Activated CD4-positive, alpha-beta T cell treated with anti-CD3 and anti-CD28 coated beads for 4 hours (primary cell): ENCODE measurements at places on chromosomes 7 and 10.

DNA sequence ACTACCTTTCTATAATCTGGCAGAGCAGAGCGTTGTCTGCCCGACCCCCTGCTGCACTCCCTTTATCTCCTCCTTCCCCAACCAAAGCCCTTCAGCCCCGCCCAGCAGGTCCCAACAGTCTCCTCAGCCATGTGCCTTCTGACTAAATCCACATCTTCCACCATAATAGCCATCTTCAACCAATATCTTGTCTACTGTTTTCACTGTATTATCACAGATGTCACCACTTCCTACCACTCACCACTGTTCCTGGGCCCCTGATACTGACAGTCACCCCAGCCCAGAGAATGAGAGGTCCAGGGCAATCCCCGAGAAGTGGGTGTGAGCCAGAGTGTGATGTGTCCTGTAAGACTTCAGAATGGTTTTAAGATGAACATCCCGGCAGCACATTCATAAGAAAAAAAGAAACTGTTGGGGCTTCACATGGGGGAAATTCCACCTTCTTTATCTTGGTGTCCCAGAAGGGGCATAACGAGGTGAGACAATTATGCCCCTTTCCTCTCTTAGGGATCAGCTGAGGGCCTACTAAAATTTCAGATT, 25.3 kb downstream of the CCDC6 start:
- DNase-seq, result peak; percentile 43

DNA sequence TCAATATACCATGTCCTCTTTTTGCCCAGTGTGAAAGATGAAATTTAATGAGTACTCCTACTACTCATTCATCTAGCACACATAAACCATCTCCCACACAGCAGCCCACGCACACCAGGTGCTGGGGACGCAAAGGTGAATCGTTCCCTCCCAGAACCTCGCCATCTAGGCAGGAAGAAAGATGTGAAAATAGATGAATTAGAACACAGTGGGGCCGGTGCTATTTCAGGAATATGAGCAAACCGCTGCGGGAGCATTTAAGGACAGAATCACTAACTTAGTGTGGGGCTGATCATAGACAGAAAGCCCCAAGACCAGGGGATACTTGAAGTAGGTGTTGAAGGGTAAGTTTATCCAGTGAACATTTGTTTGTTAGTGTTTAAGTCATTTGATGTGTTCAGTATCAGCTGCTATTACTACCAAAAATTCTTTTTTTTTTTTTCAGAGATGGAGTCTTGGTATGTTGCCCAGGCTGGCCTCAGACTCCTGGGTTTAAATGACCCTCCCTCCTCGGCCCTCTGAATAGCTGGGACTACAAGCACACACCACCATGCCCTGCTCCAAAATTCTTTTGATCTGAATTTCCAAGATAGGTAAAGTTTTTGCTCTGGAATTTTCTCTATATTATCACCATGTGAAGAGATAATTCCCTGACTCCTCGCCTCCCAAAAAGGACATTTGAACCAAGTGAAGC, 48.8 kb downstream of the CPXM2 start:
- DNase-seq, result no peak

- no peak for DNase-seq
Measured at GRCh38 chr7:88091988-88092675, 127.7 kb downstream of the SRI start.

GRCh38 chr7:33446551-33446950, 317.2 kb downstream of the BBS9 start:
- DNase-seq, result no peak

DNA sequence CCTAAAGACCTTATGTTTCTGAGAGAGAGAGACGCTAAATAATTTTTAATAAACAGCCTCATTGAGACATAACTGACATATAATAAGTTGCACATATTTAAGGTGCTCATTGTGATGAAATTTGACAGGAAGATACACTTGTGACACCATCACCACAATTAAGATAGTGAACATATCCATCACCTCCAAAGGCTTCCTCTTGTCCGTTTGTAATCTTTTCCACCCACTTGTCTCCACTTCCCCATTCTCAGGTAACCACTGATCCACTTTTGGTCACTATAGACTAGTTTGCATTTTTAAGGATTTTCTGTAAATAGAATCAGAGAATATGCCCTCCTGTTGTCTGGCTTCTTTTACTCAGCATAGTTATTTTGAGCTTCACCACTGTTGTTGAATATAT, 195.1 kb upstream of the WDR11 start:
- no peak for DNase-seq

- no peak for DNase-seq
Measured at GRCh38 chr7:93720106-93720505, 145.6 kb upstream of the CALCR start.
